Tibial nerve (tissue), 4 donors: ENCODE measurements at places on chromosomes 16 and 17. TPM values are rescaled to one million over a fixed set of nuclear protein-coding genes. Genes with fewer than 3 reads are reported as not detected.

The SLC6A2 gene
- 0.22 TPM for total RNA-seq

The CACNA1G gene
- total RNA-seq, result 0.21 TPM

The PIMREG gene
- total RNA-seq, result 0.42 TPM

The SRSF1 gene
- 173 TPM for total RNA-seq

The CSF3 gene
- total RNA-seq, result not detected

The TEKT5 gene
- total RNA-seq, result not detected

The TBC1D26 gene
- 0.59 TPM for total RNA-seq

The SENP3 gene
- total RNA-seq, result 54.3 TPM

The HES7 gene
- total RNA-seq, result not detected

The TMEM106A gene
- total RNA-seq, result 5.1 TPM

The SNN gene
- total RNA-seq, result 28.7 TPM

The MAPK7 gene
- total RNA-seq, result 62.4 TPM

The SPOP gene
- 72.6 TPM for total RNA-seq

The SCIMP gene
- total RNA-seq, result 3.0 TPM

The KRTAP3-1 gene
- total RNA-seq, result not detected

The RNF43 gene
- total RNA-seq, result 0.42 TPM

The CBFB gene
- 70.5 TPM for total RNA-seq

The SLC4A1 gene
- not detected for total RNA-seq

The ABCA3 gene
- total RNA-seq, result 14.9 TPM

The TRPV2 gene
- total RNA-seq, result 19.9 TPM

The KRTAP1-5 gene
- total RNA-seq, result not detected

The KRTAP2-3 gene
- not detected for total RNA-seq

The DNAI2 gene
- not detected for total RNA-seq

The TBC1D3H gene
- 5.9 TPM for total RNA-seq

The CACNG5 gene
- not detected for total RNA-seq

The SRCIN1 gene
- 0.78 TPM for total RNA-seq

The NLE1 gene
- 32.1 TPM for total RNA-seq

The SLC47A1 gene
- total RNA-seq, result 12.6 TPM

The LCMT1 gene
- 21.6 TPM for total RNA-seq

The GDPD3 gene
- total RNA-seq, result 4.1 TPM

The DLG4 gene
- total RNA-seq, result 7.3 TPM

The SCARF1 gene
- 7.1 TPM for total RNA-seq
